Activated CD4-positive, alpha-beta T cell treated with anti-CD3 and anti-CD28 coated beads, Interleukin-2, amount 50 U/mL, for 4 hours (primary cell): ENCODE measurements at places on chromosomes 4 and X.

- DNase-seq: no peak
Observed at GRCh38 chrX:53412446-53412845, 10.0 kb downstream of the SMC1A start.

- DNase-seq: no peak
Observed at GRCh38 chrX:103780336-103781061, 3.9 kb downstream of the PLP1 start.

DNA sequence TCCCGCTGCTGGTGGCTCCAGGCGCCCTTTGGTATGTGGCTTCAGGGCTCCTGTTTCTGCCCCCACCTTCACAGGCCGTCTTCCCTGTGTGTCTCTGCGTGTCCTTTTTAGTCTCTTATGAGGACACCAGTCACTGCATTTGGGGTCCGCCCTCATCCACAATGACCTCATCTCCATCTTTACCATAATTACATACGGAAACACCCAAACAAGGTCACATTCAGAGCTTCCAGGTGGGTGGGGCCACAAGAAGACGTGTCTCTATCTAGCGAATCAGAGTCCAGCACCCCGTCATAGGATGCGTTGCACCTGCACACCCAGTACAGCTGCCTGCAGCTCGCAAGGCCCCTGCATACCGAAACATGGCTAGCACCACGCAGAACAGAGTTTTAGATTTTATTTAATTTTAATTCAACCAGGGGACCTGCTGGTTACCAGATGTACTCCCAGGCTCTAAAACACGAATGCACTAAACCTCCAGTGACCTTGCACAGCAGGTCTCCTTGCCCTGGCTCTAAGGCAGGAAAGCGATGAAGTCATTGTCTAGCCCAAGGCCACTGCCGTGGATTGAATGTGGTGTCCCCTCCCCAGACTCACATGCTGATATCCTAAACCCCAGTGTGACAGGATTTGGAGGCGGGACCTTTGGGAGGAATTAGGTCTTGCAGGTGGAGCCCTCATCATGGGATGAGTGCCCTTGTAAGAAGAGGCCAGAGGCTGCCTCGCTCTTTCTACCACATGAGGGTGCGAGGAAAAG lies 30.3 kb downstream of the ABLIM2 start:
- DNase-seq: no peak

GRCh38 chr4:152983774-152984411 lies 47.8 kb downstream of the FHDC1 start:
- no peak for DNase-seq

- peak; percentile 77 for DNase-seq
Observed at GRCh38 chrX:103214870-103215424, at the start of gene BEX4. BEX4 (plus strand) TSS chrX:103215108; CDS start chrX:103216154, 1,046 bp downstream.

DNA sequence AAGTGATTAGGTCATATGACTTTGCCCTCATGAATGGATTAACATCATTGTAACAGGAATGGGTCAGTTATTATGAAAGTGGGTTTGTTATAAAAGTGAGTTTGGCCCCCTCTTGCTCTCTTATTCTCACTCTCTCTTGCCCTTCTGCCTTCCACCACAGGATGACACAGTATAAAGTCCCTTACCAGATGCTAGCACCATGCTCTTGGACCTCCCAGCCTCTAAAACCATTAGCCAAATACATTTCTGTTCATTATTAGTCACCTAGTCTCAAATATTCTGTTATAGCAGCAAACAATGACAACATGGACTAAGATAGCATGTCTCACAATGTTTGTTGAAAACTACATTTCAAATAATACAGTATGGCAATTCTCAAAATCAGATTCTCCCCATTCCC lies 59.7 kb downstream of the RWDD4 start:
- DNase-seq: no peak

- no peak for DNase-seq
Observed at GRCh38 chrX:130111220-130112154, 1.2 kb upstream of the ELF4 start.

GRCh38 chr4:182010876-182011275 lies 232.3 kb upstream of the TENM3 start:
- DNase-seq: no peak

DNA sequence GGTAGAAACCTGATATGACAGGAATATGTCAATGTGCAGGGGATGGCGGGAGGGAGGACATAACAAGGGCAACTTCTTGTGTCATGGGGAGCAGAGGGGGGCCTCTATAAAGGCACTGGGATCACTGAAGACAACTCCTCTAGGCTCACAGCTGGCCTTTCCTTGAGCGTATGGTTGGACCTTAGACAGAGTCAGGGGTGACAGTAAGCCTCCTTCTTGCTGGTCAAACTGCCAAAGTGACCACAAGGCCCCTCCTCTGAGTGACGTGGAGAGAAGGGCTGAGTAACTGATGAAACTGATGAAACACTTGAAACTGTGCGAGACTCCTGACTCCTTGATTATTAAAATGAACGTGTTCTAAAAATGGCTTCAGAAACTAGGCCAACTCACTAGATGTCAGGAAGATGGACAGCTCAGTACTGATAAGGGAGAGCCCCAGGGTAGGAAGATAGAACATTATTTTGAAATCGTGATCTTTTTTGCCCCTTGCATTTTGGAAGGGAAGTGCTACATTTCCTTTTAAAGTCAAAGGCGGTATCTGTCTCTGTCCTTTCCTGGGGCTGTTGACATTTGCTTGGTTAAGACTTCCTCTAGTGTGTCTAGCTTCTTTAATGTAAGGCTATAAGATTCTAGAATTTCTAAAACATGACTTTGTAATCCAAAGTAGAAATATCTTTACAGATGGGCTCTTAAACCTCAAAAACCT lies 1.6 kb downstream of the RAB33A start:
- DNase-seq: no peak

DNA sequence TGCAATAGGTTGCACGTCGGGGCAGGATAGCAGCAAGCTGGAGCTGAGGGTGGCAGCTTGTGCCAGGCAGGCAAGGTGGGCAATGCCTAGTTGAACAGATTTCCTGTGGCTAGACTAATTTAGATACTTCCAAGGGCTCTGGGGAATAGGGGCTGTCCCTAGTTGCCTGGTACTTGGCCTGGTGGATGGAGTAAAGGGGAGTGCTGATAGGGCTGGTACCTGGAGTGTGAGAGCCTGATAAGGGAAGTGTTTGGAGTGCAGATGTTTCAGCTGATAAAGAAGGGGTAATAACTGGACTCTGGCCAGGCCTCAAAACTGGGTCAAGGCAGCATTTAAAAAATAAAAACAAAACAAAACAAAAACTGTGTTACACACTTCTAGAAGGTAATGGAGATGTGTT lies 665.5 kb downstream of the CCSER1 start:
- no peak for DNase-seq

- DNase-seq: no peak
Observed at GRCh38 chr4:81410680-81411079, 61.0 kb downstream of the RASGEF1B start.

GRCh38 chr4:39825741-39826231 lies 127.8 kb downstream of the UBE2K start:
- DNase-seq: no peak

DNA sequence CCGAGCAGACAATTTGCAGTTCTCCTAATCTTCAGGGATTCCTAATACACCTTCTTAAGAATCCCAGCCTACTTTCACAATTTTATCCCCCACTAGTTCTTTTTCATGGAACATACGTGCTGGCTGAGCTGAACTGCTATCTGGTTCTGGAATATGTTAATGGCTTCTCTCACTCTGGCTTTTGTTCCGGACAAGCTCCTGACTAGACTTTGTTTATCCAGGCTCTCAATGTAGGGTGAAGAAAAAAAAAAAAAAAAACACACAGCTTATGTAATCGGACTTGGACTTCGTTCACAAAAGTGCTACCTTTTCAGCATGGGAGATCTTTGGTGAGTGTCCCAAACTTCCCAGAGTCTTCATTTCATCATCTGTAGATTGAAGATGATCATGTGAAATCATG lies 555.4 kb upstream of the CPEB2 start:
- DNase-seq: no peak

- DNase-seq: no peak
Observed at GRCh38 chr4:68267433-68267944, 22.0 kb upstream of the TMPRSS11B start.

- DNase-seq: no peak
Observed at GRCh38 chr4:78566834-78567499, 15.4 kb downstream of the ANXA3 start.

GRCh38 chr4:38803833-38804653 lies 548 bp downstream of the TLR1 start:
- no peak for DNase-seq

- DNase-seq: peak; percentile 8
Observed at GRCh38 chrX:69503782-69504625, at the start of gene NALF2. NALF2 (plus strand) TSS chrX:69504326; CDS start chrX:69505283, 957 bp downstream.

GRCh38 chr4:137774501-137774900 lies 242.2 kb upstream of the PCDH18 start:
- no peak for DNase-seq

DNA sequence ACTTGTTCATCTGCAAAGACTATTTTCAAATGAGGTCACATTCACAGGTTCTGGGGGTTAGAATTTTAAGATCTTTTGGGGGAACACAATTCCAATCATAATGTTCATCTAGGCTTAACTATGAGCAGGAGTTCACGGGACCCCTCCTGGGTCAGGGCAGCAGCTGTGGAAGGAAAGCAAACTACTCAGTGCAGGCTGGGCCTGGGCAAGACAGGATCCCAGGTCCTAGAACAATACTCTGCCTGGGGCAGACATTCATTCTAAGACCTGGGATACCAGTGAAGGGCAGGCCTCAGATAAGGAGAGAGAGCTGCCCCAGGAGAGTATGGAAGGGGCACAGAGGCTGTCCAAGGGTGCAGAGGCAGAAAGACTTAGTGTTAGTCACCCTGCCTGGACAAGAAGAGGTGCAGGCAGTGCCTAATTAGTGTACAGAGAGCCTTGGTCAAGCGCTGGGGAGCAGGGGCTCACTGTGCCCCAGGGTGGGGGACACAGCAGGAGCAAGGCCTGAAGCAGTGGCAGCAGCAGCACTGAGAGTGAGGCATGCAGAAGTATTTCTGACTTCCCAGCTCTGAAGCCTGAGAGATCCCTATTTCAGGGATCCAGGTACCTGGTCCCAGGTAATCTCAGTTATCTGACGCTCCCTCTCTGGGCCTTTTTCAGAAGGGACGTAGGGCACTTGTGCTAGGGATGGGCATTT lies 123.0 kb upstream of the MAMLD1 start:
- no peak for DNase-seq

- no peak for DNase-seq
Observed at GRCh38 chr4:54332542-54332941, 103.4 kb downstream of the PDGFRA start.

- no peak for DNase-seq
Observed at GRCh38 chr4:58849026-58849425, 1738.8 kb upstream of the IGFBP7 start.

GRCh38 chr4:168817370-168817769 lies 192.7 kb downstream of the CBR4 start:
- no peak for DNase-seq

DNA sequence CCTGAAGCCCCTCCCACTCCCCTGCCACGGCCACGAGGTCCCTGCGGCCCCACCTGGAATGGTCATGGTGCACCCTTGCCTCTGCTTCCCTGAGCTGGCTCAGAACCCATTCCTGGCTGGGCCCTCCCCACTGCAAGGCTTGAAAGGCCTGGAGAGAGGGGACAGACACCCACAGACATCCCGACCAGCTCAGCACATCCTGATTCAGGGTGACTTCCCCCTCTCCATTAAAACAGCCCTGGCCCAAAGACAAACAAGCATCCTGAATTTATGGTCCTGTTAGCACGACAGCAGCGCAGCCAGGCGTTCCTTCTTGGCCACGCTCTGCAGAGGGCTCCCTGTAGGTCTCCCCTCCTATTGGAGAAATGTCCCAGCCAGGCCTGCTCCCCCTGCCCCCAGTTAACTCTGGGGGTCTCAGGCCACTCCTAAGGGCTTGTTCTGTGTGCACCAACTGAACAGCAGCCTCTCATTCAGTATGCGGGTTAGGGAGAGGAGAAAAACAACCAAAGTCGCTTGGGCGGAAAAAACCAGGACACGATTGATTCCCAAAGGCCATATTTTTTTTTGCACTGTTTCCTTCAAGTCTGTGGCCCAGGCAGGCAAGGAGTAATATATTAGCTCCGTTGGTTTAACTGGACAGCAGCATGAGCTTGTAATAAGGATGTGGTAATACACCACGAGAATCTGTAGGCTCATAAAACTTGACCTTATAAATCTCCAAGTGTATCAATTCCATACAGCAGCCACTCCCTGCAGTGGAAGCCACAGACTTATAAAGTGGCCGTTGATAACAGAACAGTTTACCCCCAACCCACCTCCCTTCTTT lies 106.7 kb upstream of the MSX1 start:
- DNase-seq: no peak

DNA sequence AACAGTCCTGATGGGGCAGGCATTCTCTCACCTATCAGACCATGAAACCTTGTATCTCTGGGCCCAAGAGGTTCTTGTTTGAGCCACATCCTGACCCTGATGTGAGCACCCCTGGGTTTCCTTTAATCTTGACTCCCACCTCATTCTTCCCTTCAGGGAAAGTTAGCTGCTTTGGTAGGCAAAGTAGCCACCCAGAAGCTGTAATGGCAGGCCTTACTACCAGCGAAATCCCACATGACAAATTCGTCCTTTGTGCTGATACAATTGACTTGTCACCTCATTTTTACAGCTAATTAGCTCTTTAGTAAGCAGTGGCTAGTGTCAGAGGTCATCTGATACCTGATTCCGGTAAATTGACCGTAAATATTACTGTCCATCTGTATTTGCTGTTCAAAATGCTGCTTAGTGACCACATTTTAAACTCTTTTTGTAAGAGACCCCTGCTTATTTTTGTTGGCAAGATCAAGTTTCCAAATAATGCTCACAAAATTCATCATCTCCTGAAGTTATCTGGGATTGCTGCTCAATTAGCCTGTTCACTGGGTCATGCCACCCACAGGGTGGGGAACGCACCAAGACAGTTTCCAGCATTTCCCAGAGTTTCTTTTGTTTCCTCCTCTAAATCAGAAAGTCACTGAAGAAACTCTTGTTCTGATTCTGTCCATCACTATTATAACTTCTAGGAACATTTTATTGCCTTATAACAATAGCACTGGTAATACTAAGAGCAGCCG lies 329.7 kb downstream of the GPAT3 start:
- DNase-seq: no peak

DNA sequence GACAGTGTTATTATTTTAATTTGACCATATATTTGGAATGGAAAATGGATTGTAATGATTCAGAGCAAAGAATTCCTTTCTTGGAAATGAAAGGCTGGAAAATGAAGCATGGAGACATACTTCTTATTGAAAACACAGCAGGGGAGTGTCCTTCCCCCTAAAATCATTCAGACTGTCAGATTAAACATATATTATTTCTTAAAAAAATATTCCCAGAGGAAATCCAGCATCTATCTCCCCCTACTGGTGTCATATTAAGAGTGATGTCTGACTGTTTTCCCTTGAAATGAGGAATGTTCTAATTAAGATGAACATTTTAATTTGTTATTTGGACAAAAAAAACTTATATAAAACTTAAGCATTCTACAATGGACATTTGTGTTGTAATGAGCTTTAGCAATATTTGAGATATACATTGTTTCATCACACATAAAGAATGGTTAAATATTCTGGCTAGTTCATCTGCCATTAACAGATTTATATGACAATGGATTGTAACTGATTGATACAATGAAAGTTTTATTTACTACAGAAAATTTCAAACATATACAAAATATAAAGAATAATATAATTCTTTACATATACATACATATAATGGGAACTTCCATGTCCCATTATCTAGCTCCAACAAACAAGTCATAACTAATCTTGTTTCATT lies 264.6 kb downstream of the SPRY1 start:
- DNase-seq: no peak
